ENCODE measurements at places on chromosomes 12 and 14.

DNA sequence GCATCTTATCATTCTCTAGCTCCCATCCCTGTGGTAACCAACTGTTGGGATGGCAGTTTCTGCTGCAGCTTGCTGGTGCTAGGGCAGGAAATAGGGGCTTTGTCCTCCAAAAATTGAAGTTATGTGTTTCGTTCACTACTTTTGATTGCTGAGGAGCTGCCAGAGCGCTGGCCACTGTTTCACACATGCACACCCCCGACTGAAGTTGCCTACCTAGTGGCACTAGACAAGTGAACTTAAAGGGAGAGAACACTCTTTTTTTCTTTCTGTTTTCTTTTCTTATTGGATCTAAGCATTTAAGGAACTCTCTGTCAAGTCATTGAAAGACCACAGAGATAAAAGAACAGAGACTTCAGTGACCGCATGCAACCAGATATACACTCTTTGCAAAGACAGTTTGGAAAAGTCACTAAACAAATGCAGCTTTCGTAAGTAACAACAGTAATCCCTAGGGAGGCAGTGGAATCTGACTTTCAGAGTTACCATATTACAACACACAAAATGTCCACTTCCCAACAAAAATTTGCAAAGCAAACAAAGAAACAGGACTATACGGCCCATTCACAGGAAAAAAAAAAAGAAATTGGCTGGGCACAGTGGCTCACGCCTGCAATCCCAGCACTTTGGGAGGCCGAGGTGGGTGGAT, 12.0 kb downstream of the TFCP2 start:
- DNase-seq = no peak

GRCh38 chr12:4472046-4472445, 26.4 kb upstream of the FGF6 start:
- DNase-seq = no peak

GRCh38 chr12:104022786-104023185, 27.2 kb downstream of the GLT8D2 start:
- no peak for DNase-seq

DNA sequence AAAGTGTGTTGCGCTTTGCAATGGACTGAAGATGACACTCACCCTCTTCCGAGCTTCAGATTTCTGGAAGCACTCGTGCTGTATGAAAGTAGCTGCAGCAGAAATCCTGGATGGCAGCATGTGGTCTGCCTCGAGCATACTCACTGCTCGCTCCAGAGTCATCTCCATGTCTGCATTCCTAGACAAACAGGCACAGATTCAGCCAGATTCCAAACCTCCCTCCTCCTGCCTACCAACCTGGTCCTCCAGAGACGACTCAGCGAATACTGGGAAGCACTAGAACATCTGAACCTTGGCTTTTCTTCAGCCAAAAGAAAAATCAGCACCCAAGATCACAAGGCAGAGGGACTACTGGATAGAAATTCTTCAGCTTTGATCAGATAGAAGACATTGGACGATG, 27.7 kb downstream of the PKP2 start:
- DNase-seq = no peak

DNA sequence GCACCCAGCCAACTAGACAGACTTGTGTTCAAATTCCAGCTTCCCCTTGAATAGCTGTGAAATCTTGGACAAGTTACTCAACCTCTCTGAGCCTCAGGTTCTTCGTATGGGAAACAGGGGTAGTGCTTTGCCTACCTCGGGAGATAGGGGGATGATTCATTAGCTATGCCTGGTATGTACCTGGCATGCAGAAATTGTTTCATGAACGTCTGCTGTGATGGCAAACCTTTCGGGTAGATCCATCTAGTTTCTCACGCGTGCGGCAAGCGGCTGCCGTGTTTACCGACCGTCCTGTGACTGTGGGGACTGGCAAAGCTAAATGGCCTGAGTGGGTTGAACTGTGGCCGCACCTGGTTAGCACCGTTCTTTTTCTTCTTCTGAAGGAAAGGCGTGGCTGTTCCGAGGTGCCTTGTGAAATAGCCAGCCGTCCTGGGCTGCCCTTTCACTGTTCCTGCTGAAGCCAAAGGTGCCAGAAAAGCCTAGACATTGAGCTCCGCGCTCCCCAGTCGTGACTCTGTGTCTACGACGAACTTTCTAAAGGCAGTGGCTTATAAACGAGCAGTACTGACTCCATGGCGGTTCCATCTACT, 40.6 kb upstream of the MED13L start:
- DNase-seq = peak; percentile 70

DNA sequence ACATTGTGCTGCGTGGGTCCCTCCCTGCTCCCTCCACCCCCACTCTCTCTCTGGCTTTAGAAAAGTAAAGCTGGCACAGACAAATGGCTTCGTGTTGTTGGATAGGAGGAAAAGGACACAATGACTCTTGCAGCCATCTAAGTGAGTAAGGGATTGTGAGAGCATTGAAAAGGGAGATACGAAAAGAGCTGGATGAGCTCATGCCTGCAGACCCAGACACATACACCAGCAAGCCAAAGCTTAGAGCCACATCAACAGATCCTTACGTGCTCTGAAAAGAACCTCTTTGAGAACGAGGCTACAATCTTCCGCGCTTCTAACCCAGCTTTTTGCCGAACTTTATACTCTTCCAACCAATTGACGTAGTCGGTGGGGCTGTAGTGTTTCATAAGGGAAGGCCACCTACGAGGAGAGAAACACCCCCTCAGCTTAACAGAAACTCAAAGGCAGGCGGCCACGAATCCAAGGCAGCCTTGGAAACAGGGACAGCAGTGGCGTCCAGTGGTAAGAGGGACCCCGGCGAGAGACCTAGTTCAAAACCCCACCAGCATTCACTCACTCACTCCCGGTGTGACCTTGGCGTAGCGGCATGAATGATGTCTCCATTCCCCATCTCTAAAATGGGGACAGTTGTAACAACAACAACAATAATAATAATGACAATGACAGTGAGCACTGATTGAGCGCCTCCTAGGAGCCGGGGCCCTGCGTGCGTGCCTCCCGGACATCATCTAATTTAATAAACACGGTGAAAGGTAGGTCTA, 1.1 kb downstream of the FBXO21 start:
- peak; percentile 29 for DNase-seq
